ENCODE measurements at places on chromosomes 12 and 14.

DNA sequence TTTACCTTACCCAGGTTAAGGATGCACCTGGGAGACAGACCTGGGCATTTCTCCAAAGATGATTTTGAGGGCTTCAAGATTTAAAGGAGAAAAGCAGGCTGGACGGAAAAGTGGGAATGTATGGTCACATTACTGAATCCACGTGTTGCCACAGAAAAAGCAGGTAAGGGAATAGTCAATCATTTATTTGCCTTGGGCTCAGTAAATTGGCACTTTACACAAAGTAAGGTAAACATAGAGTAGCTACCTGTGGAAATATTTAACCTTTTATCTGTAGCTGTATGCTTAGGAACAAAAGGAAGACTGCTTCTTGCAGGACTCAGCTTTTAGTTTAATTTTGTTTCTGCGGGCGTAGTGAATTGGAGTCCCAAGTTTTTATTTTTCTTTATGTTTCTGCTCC, 153.3 kb downstream of the SLCO1B3 start:
- DNase-seq = no peak

- no peak for DNase-seq
Observed at GRCh38 chr12:57240926-57241401, 10.0 kb downstream of the STAC3 start.

GRCh38 chr12:19894050-19894449, 454.8 kb downstream of the AEBP2 start:
- DNase-seq = no peak

GRCh38 chr12:94561943-94562411, 88.4 kb downstream of the TMCC3 start:
- DNase-seq = no peak

DNA sequence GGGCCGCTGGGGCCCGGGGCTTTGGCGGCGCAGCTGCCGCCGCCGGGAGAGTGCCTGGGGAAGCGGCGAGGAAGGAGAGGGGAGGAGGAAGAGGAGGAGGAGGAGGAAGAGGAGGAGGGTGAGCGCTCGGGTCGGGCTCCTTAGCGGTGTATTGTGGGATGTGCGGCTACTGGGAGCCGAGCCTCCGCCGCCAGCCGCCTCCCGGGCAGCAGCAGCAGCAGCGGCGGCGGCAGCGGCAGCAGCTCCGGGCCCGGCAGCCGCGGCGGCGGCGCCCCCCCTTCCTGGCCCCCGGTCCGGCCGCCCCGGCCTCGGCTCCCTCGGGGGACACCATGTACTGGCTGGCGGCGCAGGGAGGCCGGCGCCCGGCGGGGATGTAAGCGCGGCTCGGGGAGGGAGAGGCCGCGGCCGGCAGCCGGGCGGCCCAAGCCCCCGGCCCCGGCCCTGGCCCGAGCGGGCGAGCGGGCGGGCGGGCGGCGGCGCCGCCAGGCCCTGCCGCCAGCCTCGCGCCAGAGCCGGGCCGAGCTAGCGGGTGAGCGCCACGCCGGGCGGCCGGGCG, at the start of gene SETD1B:
SETD1B (plus strand) TSS at position 149 of the 556 bp plus-strand sequence. CDS start 729 bp downstream, outside the sequence.
- DNase-seq = no peak
